ENCODE measurements at places on chromosomes 6 and 20.

GRCh38 chr6:83431545-83432155 lies 799 bp upstream of the ME1 start:
- no peak for DNase-seq

GRCh38 chr20:53493311-53493857 lies 100.3 kb downstream of the ZNF217 start:
- no peak for DNase-seq

- DNase-seq, result no peak
Observed at GRCh38 chr6:157235600-157236039, 87.7 kb downstream of the TMEM242 start.

DNA sequence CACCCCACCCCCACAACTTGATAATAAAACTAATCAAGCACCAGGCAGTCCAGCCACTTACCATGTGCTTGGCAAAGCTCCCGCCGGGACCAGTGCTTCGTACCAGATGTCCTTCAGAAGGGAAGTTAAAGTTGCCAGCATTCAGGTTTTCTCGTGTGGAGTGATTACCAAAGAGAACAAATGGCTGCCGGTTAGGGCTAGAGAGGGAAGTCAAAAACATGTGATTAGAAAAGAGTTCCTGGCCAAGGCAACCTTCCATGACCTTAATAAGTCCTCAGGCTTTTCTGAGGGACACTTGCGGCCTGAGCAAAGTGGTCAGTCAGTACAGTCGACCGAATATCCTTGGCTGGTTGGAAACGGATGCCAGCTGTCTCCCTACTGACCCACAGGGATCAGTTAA lies 67.0 kb downstream of the DNAAF9 start:
- DNase-seq, result no peak

DNA sequence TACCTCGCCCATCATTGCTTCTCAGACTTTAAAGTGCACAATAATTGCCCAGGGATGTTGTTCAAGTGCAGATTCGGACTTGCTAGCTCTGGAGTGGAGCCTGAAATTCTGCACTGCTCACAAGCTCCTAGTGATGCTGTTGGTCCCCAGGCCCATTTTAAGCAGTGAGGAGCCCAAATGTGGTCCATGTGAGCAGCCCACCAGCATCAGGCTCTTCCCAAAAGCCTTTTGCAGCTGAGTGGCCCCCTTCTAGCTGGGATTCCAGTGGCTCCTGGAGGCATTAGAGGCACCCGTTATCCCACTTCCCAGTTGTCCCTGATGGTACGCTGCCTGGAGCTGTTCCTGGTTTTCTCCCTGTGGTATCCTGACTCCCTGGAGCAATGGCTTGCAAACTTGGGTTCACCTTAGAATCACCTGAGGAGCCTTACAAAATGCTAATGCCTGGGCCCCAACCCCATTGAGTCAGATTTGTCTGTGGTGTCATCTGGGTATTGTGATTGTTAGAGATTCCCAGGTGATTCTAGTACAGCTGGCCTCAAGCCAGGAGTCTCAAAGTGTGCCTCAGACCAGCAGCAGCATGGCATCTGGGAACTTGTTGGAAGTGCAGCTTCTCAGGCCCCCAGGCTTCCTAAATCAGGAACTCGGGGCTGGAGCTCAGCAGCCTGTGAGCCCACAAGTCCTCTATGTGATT lies 186.9 kb upstream of the SLC24A3 start:
- no peak for DNase-seq

DNA sequence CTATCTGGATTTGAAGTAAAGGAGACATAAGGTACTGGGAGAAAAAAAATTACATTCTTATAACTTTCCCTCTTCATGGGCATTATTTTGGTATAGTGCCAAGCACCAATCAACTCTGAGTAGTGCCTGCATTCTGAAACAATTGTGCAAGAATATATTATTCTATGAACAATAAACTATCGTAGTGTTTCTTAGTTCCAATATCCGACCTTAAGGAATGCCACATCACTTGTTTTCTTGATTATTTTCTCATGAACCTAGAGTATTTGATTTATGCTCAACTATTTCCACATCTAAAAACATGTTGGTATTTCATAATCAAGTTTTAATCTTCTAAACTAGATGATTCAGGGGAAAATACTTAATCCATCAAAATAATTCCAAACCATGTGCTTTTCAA lies 294.4 kb upstream of the TBX18 start:
- no peak for DNase-seq

GRCh38 chr20:37413379-37413778 lies 67.4 kb downstream of the SRC start:
- DNase-seq, result no peak

GRCh38 chr6:130045622-130046021 lies 27.2 kb downstream of the L3MBTL3 start:
- DNase-seq, result no peak
